ENCODE measurements at places on chromosomes 2 and 18.

DNA sequence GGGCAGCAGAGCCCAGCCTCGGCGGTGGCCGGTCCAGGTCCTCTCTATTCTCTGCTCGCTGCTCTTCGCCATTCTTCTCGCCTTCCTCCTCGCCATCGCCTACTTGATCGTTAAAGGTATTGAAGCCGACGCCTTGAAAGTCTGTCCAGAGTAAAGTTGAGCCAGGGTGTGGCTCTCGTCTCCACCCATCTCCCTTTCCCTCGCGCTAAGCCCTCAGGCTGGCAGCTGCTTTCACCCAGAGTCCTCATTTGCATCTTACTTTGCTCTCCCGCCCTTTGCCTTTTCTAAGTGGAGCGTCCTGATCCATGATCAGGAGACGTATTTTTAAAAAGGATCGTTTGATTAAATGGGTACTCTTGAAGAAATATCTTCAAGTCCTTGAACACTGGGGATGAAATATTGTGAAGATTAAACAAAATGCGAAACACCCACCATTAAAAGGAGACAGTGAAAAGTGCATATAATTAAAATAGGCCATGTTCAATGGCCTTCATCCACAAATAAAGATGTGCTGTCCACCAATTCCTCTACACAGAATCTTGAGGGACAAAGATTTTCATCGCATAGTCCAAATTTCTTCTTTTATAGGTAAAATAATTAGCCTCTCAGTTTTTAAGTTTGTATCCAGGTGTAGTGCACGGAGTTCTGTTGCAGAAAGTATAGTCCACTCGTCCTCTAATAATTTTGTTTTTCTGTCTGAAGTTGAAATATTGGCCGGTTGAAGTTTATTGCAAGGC, 657 bp downstream of the ARL6IP6 start:
- DNase-seq: no peak

GRCh38 chr2:164808776-164809175, 32.8 kb downstream of the COBLL1 start:
- DNase-seq: no peak

- no peak for DNase-seq
Measured at GRCh38 chr2:161796192-161796591, 172.0 kb downstream of the SLC4A10 start.

DNA sequence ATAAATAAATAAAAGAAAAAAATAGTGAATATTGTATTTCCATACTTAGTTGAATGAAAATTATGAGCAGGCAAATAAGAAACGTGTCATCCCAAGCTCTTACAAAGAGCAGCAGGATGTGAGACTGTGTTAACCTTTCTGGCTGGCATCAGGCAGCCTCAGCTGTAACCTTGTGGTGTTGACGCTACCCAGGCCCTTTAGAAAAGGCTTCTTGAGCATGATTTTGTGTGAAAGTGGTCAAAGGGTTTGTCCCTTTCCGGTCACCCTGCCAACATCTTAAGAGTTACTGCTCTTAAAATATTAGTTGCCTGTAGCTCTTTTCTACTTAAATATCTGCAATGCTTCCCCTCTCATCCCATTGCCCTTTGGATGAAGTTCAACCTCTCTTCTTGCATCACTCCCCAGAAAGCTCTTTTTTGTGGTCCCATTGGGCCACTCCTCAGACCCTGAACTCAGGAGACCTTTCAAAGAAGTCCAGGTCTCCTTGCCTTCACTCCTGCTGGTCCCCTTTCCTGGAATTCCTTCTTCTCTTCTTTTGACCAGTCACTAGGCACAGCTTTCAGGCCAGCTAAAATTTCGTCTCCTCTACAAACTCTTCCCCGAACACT, 35.0 kb downstream of the RHOB start:
- no peak for DNase-seq

DNA sequence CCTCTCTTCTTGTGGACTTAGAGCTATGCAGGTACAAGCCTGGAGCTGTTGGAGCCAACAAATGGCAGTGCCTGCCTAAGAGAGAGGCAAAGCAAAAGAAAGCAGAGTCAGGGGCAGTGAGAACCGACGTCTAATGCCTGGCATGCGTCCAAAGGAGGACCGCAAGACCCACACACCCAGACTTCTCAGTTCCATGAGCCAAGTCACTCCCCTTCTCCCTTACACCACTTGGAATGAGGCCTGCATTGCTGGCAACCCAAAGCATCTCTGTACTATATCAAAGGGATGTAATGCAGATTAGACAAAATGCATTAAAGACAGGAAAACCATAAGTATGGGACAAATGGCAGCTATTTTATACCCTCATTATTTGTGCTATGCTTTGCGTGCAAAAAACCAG, 49.9 kb upstream of the RNU4ATAC start:
- DNase-seq: no peak

DNA sequence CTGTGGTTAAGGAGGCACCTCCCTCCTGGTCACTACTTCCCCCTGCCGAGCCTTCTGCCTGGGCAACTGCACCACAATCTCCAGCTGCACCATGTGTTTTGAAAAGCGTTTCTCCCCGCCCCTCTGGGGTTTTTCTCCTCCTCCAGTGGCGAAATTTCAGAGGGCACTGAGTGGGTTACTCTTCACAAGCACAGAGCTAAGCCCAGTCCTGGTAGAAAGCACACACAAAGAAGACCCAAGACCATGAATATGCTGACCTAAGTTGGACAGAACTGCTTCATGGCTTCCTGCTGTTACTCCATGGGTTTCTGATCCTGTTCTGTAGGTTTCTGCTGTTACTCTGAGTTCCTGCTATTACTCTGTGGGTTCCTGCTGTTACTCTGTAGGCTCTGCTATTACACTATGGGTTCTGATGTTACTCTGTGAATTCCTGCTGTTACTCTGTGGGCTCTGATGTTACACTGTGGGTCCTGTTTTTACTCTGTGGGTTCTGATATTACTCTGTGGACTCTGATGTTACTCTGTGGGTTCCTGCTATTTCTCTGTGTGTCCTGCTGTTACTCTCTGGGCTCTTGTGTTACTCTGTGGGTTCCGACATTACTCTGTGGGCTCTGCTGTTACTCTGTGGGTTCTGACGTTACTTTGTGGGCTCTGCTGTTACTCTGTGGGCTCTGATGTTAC, 216.6 kb downstream of the RTP5 start:
- DNase-seq: peak; percentile 34

DNA sequence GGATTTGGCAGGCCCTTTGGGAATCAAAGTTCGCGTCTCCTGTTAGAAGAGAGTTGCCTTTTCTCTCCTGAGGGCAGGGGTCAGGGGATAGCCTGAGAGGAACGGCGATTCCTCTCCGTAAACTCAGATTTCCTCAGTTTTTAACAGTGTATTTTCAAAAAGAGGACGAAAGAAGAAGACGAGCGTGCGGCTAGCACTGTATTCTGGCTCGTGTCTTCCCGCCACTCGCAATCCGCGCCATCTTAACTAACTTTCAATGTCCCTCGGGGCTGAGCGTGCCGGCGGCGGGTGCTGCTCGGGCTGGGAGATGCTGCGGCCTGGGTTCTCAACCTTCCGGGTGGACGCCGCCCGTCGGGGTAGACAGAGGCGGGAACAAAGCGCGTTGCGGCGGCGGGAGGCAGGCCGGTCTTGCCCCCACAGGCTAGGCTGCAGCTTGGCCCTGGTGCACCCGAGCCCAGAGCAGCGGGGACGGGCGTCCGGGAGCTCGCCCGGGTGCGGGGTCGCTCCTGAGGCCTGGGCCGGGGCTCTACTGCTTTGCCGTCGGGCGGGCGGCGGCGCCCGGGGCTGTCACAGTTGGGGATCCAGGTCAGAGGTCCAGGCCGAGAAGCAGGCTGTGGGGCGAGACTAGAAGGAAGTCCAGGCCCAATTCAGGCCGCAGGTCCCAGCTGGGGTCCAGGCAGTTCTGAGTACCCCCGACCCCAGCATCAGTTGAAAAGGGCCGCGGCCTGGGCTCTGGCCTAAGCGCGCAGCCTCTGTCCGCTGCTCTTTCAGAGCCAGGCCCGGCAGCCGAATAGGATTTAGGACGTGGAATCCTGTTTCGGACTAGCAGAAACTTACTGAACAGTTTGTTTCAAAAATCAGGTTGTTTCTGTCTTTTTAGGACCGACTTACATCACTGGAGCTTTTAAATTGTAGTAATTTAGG, 11.8 kb downstream of the TBR1 start:
- DNase-seq: no peak
